T-helper 1 cell (primary cell): ENCODE measurements at places on chromosomes 13 and 19.

DNA sequence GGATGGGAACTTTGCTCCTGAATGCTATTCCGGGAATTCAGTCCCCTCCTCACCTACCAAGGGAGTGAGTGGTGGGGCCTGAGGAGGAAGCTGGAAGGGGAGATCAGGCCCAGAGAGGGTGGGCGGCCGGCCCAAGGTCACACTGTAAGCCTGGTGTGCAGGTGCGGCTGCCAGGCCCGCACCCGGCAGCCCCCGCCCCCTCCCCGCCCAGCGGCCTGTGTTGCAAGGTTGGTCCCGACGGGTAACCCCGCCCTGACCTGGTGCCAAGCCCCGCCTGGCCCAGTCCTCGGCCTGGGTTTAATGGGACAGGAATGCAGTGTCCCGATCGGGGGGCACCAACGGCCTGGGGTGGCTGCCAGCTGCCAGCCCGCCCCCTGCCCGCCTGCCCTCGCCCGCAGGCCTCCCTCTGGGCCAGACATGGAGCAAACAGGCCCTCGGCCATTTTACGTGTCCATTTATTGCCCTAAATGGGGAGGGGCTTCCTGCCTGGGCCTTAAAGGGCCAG is 5.5 kb downstream of the ZBTB7A start:
- peak; percentile 31 for DNase-seq

DNA sequence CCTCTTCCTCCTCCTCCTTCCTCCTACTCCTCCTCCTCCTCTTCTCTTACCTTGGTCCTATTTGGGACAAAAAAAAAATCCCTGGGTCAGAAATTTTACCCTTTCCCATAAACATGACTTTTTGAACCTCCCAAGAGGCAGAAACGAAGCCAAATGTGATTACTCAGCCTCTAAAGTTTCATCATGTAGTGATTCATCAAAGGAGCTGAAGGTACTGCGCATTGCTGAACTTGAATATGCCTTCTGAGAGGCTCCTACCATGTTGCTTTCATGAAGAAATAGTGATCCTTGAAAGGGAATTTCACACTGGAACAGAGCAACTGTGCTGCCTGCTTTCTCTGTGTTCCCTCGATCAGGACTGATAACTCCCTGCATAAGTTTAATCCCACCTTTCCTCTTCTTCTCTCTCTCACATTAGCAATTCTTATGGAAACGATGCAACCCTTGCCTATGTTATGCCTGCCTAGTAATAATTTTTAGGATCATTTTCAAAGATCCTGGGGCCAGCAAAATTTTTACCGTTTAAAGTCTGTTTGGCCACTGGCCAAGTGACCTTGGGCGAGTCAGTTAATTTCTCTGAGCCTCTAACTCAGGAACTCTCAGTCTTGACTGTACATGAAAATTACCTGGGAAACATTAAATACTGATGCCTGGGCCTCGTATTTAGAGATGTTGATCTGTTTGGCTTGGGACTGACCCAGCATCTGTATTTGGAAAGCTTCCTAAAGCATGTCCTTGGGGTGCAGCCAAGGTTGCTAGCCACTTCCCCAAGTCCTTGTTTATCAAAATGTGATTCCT is 149.5 kb downstream of the DCT start:
- DNase-seq = no peak

DNA sequence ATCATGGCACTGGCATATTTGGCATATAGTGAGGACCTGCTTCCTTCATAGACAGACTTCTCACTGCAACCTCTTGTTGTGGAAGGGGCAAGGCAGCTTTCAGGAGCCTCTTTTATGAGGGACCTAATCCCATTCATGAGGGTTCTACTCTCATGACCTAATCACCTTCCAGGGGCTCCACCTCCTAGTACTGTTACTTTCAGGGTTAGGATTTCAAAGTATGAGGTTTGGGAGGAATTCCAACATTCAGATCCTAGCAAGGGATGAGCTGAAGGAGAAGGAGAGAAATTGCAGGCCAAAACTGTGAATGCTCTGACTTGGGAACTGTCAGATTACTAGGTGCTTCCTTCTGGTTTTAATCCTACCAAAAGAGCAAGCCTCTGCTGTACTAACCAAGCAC is 87.8 kb downstream of the LMO7 start:
- no peak for DNase-seq

- no peak for DNase-seq
These were observed 1.0 kb downstream of the DIRAS1 start for GRCh38 chr19:2719920-2720776.

DNA sequence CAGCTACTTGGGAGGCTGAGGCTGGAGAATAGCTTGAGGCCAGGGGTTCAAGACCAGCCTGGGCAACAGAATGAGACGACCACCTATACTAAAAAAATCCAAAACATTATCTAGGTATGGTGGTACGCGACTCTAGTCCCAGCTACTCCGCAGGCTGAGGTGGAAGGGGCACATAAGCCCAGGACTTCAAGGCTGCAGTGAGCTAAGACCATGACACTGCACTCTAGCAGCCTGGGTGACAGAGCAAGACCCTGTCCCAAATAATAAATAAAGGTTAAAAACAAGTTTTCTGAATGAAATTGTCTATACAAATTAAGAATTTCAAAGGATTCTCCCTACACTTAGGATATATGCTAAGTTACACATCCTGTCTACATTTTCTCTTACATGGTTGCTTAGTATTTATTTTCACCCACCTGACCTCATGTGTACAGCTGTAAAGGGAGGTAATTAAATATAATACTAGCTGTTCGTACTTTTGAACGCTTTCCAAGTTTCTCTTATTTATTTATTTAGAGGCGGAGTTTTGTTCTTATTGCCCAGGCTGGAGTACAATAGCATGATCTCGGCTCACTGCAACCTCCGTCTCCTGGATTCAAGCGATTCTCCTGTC is 1.6 kb downstream of the SLC25A30 start:
- DNase-seq = no peak

- DNase-seq = no peak
These were observed 4.9 kb upstream of the AMER2 start for GRCh38 chr13:25177012-25177411.

- DNase-seq = no peak
These were observed 427 bp downstream of the RTBDN start for GRCh38 chr19:12833738-12834565.

DNA sequence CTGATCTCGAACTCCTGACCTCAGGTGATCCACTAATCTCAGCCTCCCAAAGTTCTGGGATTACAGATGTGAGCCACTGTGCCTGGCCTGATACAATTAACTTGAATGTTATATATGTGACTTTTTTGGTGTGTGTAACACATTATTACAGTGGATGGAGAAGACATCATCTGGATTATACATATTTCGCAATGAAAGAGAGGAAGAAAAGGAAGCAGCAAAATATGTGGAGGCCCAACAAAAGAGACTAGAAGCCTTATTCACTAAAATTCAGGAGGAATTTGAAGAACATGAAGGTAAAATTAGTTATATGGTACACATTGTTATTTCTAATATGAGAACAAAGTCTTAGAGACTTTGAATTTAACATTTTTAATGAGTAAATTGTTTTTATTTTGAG is 55.5 kb downstream of the BRCA2 start:
- DNase-seq = no peak

GRCh38 chr19:15781661-15782060 is 5.8 kb upstream of the OR10H5 start:
- no peak for DNase-seq
